ENCODE measurements at places on chromosomes 11 and 22.

DNA sequence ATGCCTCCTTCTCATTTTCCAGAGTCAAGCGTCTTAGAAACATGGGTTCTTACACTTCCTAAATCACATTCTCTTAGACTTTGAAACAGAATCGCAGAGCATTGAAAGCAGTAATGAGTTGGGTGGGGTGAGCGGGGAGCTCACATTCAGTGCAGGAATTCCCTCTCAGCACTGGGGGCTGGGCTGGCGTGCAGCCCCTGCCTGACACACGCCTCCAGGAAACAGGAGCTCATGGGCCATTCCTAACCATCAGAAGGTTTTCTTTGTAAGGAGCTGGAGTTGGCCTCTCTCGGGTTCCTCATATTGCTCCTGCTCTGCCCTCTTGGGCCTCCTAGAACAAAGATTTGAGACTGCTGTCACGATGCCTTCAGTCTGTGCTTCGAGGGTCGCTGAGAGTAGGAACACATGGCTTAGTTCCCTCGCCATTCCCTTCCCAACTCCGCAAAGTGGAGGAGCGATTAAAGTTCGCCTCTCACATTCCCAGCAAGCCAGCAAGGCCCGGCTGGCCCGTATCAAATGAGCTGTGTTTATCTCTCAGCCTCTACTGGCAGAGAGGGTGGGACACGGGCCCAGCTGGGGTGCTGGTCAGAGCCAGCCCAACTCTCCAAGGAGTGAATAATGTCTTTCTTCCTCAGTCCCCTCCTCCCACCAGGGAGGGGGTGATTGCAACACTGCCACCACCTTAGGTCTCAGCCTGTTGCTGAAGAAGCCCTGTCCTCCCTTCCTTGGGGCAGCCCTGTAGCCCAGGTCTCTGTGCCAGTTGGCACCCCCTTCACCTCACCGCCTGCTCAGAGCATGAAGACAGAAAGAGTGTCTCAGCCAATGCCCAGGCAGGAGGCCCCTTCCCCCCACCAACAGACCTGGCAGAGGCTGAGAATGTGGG is 10.4 kb downstream of the CHRDL2 start:
- no peak for DNase-seq

- DNase-seq = peak; percentile 20
Measured at GRCh38 chr22:24803064-24803542, 2.9 kb upstream of the SGSM1 start.

- DNase-seq = no peak
Measured at GRCh38 chr22:47570300-47570685, 807.8 kb downstream of the TBC1D22A start.

GRCh38 chr11:30454111-30454510 is 131.2 kb downstream of the ARL14EP start:
- DNase-seq = no peak

DNA sequence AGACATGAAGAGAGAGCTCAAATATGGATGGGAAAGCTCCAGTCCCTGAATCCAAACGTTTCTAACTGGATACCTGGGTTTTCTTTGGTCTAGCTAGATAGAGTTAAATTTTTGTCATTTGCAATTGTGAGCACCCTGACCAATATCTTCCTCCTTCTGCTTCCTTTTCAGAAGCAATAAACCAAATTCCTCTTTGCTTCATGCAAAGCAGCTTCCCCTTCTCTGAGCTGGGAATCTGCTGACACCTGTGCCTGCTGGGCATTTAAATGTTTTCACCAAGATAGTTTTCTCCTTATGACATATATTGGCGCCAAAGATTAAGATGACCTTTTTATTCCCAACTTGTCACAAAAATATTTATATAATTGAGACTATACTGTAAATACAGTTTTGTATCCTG is 27.9 kb upstream of the PAK1 start:
- DNase-seq = no peak

DNA sequence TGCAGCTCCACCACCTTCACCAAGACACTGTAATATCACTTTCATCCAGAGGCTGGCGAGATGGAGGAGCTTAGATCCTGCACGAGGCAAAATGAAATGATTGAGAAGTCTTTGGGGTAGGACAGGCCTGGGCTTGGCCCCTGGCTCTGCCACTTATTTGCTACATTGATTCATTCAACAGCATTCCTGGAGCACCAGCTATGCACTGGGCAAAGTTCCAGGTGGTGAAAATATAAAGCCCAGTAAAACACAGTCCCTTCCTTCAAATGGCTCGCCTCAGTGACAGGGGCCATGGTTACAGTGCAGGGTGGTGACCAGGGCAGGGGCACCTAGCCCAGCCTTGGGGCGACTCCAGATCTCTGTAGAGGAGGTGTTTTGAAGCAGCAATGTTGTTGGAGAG is 19.7 kb downstream of the ALX4 start:
- no peak for DNase-seq

DNA sequence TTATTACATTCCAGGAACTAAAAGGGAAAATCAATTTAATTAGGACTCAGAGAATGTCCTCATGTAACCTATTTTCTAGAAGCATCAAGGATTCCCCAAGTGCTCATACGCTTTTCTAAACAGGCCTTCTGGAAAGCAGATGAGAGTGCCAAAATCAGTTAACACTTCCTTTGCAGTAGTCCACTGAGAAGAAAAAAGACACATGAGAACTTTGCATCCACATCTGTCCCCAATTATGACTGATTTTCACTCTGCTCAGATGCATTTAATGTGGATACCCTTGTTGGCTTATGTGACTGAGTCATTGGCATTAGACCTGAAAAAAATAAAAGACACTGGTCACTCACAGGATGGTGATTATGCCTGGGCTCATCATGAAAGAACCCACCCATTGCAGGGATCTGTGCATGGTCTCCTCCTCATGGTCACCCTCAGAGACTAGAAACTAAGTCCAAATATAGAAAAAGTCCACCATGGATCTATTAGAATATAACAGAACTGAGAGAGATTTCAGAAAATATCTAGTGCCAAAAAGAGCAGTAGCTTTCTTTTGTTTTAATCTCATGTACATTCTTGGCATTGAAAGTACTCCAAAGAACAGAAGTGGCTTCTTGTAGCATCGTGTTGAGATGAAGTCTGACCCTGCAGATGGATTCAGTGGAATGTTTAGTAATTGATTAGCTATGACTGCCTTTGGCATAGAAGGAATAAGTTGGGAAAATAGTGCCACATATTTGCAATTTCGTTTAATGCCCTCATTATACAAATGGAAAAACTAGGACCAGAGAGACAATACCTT is 48.8 kb upstream of the FIBIN start:
- no peak for DNase-seq

GRCh38 chr11:37947821-37948220 is 1349.8 kb upstream of the RAG2 start:
- no peak for DNase-seq

- DNase-seq = no peak
Measured at GRCh38 chr11:74162681-74163467, 7.9 kb downstream of the C2CD3 start.

DNA sequence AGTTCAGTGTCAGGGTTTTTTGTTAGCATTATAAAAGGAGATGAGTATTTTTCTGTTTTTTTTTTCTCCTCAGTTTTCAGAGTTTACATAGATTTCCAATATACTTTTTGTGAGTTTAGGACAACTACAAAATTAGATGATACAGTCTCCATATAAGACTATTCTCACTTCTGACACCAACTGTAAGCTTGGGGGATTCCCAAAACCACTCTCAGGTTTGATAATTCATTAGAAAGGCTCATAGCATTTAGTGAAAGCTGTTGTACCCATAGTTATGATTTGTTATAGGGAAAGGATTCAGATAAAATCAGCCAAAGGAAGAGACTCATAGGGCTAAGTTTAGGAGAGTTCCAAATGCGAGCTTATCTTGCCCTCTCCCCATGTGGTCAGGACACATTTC is 24.1 kb downstream of the CUL5 start:
- no peak for DNase-seq

DNA sequence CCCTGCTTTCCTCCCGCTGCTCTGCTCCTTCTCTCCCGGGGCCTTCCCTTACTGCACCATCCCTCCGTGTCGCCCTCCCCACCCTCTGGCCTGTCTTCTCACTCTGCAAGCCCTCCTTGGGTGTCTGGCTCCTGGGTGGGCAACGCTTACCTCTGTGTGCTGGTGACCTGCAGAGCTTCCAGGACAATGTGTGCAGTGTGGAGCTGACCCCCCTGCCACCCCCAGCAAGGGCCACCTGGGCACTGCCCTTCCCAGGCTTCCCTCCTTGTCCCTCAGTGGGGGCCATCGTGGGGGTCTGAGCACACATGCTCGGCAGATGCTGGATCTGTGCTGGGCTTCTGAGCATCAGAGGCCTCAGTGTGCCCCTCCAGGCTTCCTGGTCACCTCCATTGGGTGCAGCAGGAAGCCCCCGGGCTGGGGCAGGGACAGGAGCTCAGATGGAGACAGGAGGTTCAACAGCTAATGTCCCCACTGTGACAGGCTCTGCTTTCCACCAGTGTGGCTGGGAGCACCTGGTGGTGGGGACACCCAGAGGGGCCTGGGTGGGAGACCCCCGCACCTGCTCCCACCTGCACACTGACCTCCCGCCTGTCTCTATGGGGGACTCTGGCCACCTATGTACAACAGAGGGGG is 7.8 kb upstream of the BRSK2 start:
- no peak for DNase-seq

DNA sequence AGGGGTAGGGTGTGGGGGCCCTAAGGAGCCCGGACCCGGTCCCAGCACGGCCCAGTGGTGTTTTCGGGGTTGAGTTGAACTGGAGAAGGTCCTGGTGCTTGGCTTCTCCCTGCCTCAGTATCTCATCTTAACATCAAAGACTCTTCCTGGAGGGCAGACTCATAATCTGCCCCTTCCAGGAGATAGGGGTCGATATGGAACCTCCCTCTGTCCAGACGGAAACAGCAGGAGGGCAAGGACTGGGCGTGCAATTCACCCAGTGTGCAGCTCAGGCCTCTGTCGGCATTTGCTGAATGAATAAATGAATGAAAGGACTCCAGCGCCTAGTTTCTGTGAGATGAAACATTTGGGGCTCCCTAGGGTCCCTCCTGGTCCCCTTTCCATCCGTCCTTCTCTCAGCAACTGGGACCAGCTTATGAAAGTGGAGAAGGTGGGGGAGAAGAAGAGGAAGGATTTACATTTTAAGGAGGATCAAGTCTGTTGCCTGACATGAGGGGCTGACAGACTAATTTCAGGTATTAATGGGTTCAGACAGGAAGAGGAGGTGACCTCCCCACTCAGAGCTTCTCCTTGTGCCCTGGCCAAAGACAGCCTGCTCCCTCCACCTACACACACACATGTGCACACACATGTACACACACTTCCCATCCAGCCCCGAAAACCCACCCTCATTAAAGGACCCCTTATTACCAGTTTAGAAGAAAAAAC is 1.1 kb upstream of the SHISA8 start:
- no peak for DNase-seq

DNA sequence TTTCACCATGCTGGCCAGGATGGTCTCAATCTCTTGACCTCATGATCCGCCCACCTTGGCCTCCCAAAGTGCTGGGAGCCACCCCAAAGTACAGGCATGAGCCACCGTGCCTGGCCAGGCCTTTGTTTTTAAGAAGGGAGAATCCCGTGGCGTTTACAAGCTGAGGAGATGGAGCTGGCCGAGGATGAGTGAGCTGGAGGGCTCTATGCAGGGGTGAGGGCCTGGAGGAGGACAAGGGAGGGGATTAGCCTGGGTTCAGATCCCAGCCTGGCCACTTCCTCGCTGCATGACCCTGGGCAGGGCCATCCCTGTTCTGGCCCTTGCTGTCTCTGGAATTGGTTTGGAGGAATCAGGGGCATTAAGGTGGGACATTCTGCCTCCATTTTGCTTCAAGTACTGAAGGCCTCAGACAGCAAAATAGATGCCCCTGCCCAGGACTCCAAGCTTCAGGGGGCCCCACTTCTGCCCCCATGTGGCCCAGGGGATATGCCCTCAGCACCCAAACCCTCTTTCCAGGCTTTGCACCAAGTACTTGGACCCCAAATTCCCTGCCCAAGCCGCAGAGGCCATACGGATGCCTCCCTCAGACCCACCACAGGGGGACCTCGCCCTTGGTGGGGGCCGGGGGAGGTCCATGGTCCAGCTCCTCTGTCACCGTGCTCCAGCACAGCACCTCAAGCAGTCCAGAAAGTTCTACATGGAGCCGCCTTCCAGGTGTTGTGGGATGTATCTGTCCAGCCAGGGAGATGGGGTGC is 12.1 kb upstream of the LRP5 start:
- no peak for DNase-seq

GRCh38 chr11:132987936-132988335 is 544.4 kb downstream of the OPCML start:
- no peak for DNase-seq

DNA sequence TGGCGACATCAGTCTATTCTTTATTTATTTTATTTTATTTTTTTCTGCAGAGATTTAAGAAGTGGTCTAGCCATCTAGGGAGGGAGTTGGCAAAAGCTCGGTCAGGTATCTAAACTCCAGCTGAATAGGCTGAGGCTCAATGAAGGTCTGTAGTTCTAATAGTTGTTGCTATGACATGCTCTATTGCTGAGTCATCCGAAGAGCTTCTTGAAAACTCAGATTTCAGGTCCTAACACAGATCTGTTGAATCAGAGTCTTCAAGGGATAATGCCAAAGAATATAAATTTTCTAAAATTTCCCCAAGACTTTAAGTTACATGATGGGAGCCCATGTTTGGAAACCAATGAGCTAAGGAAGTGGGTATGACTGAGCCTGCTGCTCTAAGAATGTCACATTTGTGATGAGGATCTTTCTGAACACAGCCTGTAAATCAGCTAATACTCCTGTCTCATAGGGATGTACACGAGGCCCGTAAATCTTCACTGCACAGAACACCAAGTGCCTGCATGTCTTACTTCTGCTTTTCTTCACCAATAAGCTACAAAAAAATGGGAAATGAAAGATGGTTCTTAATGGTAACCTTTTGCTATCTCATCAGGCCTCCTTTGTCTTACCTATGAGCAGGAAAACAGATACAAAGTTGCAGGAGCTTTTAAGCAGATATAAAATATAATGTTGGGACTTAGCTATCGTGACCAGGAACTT is 901.4 kb upstream of the API5 start:
- no peak for DNase-seq

GRCh38 chr11:13128354-13128753 is 119.2 kb downstream of the RASSF10 start:
- no peak for DNase-seq

DNA sequence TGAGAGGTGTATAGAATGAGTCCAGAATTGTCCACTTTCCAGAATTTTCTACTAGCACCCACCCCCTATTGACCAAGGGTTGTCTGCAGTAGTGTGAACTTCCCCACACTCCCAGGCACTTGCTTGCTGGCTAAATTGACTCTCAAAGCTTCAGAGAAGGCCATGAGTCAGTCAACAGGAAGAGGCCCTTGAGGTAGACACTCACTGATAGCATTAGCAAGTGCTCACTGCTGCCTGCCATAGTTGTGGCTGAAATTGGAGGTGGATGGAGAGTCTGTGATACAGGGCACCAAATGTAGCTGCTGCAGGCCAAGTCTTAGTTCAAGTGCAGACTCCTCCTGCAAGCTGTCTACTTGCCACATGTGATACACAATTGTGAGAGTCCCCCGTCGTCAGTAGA is 156.8 kb downstream of the SPON1 start:
- DNase-seq = no peak

GRCh38 chr11:60836866-60837515 is 4.9 kb upstream of the CCDC86 start:
- no peak for DNase-seq

All from activated T-helper 1 cell treated with anti-CD3 and anti-CD28 coated beads, Interleukin-2, amount 50 U/mL, for 16 hours (primary cell).